ENCODE measurements at places on chromosomes 12 and 14.

GRCh38 chr12:89161557-89161956 is 190.7 kb downstream of the DUSP6 start:
- DNase-seq = no peak

DNA sequence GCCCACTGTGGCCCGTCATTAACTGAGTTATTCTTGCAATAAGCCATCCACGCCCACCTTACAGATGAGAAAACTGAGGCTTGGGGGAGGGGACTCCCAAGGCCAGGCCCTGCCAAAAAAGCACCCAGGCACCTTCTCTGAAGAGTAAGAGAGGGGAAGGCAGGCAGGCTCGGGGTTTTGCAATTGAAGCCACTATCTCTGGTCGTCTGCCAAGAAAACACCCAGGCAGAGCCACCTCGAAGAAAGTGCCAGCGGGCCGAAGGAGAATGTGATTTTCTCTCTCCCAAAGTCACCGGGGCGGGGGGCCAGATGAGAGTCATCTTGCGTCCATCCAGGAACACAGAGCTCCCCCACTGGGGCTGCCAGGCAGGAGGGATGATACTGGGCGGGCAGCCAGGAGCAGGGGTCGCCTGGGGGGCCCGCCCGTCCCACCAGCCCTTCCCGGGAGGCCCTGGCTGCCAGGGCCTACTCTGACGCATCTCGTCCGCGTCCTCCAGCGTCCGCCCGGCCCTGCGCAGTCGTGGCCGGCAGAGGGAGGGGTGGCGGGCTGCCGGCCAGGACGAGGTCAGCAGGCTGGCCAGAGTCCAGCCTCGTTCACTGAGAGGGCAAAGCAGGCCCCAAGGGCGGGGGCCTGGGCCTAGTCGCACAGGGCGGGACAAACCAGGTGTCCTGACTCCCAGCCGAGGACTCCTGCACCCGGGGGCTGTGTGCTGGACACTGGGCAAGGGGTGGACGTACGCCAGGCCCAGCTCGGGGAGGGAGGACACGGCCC is 74.3 kb downstream of the RFLNA start:
- no peak for DNase-seq

- DNase-seq = no peak
Observed at GRCh38 chr14:61168141-61168540, 113.0 kb downstream of the TMEM30B start.

DNA sequence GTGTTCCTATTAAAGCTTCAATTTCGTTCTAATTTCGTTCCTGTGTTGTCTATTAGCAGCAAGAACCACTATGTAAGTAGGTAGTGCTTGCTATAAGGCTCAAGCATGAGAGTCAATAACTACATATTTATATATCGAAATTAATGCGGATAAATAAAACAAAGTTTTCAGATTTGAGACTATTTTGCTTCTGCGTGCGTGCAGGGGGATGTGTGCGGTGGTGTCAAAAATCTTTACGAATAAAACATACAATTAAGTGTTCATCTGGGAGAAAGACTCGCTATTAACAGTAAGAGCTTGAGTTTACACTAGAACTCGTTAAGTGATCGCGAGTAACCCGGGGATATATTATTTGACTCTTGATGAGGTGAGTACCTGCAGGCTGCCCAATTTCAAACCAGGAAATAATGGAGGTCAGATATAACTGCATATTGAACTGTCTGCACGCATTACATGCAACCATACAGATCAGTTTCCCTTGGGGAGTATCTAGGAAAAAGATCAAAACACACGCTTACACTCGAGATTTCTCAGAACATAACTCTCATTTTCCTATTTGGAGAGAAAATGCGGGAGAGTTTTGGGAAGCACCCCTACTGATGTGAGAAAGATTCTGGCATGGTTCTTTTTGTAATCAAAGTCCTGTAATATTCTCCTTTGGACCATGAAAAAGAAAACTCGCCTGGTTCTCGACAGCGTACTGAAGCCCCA is 813 bp downstream of the TWF1 start:
- no peak for DNase-seq

GRCh38 chr12:131916306-131917138 is 12.6 kb upstream of the PUS1 start:
- no peak for DNase-seq

- no peak for DNase-seq
Observed at GRCh38 chr12:10590966-10591365, 22.4 kb downstream of the MAGOHB start.

GRCh38 chr14:90760078-90760444 is 56.2 kb downstream of the TTC7B start:
- DNase-seq = no peak

DNA sequence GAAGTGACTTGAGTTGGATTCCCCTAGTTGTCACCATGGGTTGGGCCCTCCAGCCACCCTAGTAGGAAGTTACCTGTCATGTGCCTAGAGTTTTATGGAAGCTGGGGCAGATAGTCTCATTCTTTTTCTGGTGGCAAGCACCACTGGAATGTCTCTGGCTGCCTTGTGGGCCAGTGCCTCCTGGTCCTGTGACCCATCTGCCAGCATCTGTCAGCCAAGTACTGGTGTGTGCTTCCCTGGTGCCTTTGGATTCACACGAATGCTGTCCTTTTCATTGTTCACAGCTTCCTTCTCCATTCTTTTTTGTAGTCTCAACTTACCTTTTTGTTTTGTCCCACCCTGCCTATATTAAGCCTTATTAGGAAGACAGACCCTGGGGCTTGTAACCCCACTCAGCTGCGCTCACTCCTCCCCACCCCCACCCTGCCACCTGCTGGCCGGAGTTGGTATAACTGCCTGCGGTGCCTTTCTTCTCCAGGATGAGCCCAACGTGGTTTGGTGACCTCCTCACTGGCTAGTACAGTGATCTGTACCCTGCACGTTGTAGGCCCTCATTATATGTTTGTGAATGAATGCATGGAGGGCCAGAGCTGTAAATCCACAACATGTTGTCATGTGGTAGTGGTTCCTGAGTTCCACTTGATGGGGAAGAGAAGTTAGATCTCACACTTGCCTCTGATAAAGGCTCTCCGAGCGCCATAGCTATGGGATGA is 125.7 kb downstream of the TSPAN9 start:
- DNase-seq = no peak

Data from NCI-H2081 (cell line).